T-helper 2 cell (primary cell): ENCODE measurements at places on chromosomes 1 and 21.

DNA sequence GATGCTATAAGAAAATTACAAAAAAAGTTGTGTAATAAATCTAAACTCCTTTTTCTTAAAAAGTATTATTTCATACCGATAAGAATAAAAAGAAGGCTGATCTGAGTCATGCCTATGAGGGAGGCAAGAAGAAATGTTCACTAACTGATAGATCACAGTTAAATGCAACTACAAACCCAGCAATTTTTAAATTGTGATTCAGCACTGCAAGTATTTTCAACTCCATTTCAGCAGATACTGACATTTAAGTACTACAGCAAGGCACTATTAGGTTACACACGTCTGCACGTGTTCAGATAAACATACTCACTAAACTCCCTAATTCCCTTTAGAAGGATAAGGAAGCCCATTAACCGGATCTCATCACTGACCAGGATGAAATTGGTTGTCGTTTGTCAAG is 213.3 kb upstream of the ZRANB2 start:
- DNase-seq: no peak

GRCh38 chr1:170017478-170017877 is 57.0 kb downstream of the KIFAP3 start:
- no peak for DNase-seq

DNA sequence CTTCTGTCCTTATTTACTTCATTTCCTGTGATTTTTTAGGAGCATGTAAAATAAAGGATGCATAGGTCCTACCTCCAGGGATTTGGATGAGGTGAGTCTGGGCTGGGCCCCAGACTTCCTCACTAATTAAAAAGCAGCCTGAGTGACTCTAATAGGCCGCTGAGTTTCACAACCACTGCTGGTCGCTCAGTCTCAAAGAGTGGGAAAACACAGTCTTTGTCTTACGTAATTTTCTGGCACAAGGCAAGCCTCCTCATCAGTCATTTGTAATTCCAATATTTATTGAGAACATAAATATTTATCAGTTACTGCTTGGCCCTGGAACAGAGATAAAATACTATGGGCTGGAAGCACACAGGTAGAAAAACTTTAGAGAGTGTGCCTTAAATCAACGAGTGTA is 195.4 kb upstream of the RUNX1 start:
- no peak for DNase-seq

DNA sequence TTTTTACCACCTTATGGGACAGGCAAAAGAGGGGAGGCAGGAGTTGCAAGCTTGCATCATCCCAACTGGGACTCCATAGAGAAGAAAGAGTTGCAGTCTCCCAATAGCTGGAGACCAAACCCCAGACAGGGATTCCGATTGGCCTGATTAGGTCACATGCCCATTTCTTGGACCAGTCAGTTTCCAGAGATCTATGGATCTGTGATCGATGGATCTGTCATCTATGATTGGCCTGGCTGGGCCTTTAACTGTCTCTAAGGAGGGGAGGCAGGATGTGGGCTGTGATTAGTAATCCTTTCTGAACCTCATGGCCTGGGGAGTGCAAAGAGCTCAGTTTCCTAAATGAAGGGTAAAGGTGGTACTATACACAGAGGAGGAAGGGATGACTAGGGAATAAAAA is 252.1 kb downstream of the MATN1 start:
- DNase-seq: no peak

DNA sequence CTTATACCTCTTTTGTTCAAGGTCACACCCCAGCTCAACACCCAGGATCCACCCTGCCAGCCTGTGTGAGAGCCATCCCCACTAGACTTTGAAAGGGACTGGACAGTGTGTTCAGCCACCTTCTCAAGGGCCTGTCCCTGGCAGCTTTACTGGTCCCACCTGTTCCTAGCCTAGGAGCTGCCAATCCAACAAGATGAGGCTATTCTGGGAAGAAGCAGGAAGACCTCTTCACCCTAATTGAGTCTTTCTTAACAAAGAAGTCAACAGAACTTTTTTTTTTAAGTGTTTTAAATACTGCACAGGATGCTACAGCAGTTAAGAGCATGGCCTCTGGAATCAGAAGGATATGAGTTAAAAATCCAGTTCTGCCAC is 95.8 kb upstream of the HOOK1 start:
- DNase-seq: no peak

DNA sequence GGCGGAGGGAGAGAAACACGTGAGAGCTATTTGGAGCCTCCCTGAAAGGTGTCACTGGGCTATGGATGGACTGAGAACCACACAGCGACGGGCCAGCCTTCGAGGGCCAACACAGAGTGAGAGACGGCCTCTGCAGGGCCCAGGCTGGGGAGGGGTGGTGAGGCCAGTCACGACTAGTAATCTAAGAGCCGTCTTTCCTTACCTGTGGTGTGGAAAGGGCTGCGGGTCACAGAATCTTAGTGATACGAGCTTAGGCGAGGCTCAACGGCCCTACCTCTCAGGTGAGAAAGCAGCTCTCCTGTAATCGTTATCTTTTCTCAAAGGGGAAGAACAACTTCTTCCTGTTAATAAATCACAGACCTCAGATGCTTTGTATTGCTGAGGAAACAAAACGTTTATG is 33.4 kb upstream of the COX20 start:
- no peak for DNase-seq

GRCh38 chr1:108050158-108050557 is 85.2 kb upstream of the VAV3 start:
- no peak for DNase-seq

DNA sequence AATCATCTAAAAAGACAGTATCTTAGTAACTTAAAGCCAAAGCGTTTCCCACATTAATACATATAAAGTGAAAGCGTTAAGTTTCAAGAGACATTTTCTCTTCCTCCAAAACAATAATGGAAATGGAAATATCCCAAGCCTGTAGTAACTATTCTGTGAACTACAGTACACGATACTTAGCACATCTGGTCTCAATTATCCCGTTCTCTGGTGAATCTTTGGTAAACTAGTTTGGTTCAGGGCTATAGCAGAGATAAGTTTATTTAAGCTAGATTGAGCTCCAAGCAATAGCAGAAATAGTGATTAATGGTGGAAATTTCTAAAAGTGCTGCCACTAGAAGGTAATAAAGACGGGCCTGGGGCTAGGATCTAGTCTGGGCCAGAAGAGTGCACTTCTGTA is 55.2 kb downstream of the PCNX2 start:
- DNase-seq: no peak

DNA sequence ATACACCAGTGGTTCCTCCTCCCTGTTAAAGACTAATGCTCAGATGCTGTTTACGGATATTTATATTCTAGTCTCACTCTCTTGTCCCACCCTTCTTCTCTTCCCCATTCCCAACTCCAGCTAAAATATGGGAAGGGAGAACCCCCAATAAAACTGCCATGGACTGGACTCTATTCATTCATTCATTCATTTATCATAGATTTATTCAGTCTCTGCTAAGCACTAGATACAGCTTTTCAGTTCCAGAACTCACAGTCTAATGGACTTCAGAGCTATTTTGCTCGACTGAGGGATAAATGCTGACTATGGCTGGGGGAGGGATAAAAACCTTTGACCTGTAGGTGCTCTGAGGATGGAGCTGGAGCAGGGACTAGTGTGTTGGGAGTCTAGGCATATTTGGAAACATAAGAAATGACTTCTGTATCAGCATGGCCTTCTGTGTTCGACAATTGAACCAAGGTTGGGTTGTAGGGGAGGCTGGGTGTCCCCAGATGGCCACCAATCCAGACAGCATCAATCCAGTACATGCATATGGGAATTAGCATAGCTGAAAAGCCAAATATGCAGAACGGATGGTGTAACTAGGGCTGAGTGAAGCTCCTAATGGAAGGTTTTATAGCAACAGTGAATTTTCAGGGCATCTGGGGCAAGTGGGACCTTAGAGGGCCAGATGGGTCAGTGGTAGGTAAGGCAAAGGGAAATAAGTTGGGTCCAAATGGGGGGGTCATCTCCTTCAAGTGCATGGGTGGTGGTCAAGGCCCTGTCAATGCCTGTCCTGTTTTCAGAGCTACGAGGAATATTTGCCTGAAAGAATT is 4.1 kb downstream of the APOA2 start:
- DNase-seq: no peak

- no peak for DNase-seq
These were observed 6.8 kb upstream of the MTARC2 start for GRCh38 chr1:220741349-220741748.

DNA sequence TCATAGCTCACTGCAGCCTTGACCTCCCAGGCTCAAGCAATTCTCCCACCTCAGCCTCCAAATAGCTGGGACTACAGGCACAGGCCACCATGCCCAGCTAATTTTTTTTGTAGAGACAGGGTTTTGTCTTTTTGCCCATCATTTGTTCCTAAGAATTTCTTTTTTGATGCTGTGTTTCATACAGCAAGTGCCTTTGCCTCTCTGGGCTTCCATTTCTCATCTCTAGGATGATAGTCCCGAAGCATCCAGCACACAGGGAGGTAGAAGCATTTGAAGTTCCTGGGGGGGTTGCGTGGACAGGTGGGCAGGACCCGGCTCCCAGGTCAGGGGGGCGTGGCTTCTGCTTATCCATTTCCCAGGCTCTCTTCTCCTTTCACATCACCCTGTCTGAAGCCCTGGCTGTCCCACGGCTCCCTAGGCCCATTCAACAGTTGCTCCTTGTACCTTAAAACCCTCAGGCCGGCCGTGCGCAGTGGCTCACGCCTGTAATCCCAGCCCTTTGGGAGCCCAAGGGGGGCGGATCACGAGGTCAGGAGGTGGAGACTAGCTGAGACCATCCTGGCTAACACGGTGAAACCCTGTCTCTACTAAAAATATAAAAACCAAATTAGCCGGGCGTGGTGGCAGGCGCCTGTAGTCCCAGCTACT is 3.4 kb downstream of the ATP13A2 start:
- DNase-seq: no peak

DNA sequence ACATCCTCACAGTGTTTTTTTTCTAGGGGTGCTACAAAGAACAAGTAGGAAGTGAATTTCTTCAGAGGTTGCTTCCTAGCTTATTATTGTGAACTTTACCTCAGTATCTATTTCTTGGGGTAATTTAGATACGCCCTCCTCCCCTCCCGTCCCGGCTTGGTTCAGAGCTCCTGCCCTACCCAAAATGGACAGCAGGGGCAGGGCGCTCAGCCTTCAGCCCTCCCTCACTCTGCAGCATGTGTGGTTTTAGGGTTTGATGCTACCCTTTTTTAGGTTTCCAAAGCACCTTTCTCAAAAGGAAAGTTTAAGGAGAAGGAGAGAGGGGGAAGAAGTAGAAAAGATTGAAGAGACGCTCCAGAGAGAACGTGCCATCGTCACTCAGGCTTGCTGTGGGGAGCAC is 16.9 kb upstream of the POGK start:
- DNase-seq: no peak

GRCh38 chr1:96971849-96972602 is 250.4 kb downstream of the PTBP2 start:
- no peak for DNase-seq

GRCh38 chr1:8046391-8046790 is 20.3 kb upstream of the ERRFI1 start:
- no peak for DNase-seq

DNA sequence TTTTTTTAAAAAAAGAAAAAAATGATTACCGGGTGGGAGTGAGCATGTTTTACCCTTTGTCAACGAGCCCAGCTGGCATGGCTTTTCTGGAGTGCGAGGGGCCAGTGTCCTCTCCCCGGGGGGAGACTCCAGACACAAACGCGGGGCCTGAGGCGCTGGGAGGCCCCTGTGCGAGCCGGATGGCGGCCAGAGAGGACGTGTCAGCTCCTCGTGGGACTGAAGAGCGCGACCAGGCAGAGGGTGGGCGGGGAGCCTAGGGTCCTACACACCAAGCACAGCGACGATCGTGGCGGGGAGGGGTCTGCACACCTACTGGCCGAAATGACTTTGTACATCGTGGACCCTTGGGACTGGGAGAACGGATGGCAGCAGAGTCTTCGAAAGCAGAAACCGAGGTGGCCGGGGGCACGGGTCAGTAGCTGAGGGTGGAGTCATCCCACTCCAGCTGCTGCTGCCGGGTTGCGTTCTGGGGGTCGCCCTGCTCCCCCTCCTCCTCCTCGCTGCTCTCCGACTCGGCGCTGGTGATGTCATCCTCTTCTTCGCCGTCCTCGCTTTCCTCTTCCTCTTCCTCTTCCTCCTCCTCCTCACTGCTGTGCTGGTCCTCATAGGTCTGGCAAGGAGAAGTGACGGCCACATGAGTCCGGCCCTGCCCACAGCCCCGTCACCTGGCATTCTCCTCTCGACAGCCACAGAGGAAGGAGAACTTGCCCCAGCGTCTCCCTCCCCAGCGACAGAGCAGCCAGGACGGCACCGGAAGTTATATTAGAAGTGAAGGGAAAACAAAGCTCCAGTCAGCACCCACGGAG is 78.8 kb downstream of the PIK3CD start:
- no peak for DNase-seq

DNA sequence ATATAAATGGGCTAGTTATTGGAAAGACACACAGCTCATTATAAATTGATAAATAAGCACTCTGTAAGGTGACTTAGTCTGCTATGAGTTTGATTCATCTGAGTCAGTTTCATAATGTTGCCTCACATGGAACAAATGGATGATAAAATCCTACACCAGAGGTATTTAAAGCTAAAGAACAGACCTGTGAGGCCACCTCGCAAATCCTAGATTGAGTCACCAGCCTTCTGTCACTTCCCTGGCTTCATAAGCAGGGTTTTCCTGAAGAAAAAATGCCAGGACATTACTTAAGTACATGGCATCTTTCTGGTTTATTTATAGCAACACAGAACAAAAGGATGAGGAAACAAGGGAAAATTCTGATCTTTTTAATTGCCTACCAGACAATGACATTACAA is 18.4 kb downstream of the CD2 start:
- no peak for DNase-seq

- no peak for DNase-seq
These were observed 2.0 kb downstream of the KIAA0319L start for GRCh38 chr1:35555212-35555584.

- no peak for DNase-seq
These were observed 68.7 kb upstream of the LRIF1 start for GRCh38 chr1:111032295-111032897.

DNA sequence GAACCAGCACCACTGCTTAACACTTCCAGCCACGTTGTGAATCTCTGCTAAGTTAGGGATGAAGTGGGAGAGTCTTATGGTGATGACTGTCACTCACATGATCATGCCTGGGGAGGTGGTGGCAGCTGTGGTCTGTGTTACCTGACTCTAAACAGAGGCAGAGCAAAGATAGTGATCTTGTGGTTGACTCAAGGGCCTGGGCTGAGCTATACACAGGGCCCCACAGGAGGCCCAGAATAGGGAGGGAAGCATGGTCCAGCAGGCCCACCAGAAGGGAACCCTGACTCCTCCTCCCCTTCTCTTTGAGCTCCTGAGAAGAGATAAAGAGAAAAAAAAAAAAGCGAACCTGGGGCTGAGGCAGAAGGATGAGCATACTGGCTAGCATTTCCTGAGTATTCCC is 55.0 kb downstream of the PLXNA2 start:
- peak; percentile 68 for DNase-seq

- DNase-seq: no peak
These were observed 37.8 kb upstream of the TLR5 start for GRCh38 chr1:223180731-223181321.

DNA sequence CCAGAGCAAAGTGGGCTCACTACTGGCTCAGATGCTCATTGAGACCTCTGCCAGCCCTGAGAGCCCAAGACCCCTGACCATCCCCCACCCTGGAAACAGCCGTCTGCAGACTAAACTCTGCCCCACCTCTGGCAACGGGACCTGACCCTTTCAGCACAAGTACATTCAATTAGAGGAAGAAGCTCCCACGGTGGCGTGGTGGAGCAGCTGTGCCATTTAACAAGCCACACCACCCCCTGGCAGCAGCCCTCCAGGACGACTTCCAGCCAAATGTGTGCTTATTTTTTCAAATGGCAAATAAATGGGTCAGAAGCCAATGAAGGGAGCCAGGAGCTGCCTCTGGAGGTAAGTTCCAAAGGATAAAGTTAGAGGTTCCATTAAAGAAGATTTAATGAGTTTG is 226.7 kb downstream of the NPHP4 start:
- no peak for DNase-seq
